ENCODE measurements at places on chromosomes 2 and 18.

- DNase-seq = no peak
Observed at GRCh38 chr2:82959727-82960126, 1499.4 kb downstream of the SUCLG1 start.

- no peak for DNase-seq
Observed at GRCh38 chr2:26613241-26614215, 27.6 kb downstream of the CIB4 start.

- no peak for DNase-seq
Observed at GRCh38 chr18:61824733-61825363, 68.0 kb downstream of the RNF152 start.

DNA sequence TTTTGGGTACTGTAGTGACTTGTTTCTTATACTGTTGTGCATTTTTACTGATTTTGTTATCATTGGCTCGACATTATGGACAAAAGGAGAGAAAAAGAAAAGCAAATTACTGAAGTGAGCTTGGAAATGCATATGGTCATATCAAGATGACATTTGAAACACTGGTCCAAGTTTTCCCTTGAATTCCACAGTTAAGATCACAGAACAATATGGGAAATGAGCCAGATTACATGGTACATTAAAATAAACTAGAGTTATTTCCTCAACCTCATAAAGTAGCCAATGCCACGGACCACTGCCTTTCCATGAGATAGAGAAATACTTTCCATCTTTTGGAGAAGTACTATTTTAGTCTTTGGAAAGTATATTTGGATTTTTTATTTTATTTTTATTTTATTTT is 62.0 kb upstream of the SGPP2 start:
- no peak for DNase-seq

GRCh38 chr2:113181258-113182051 is 7.7 kb downstream of the PSD4 start:
- DNase-seq = peak; percentile 88

- DNase-seq = no peak
Observed at GRCh38 chr18:56003720-56004088, 415.7 kb upstream of the TCF4 start.

GRCh38 chr2:3738454-3738853 is 35.1 kb downstream of the DCDC2C start:
- peak; percentile 55 for DNase-seq

DNA sequence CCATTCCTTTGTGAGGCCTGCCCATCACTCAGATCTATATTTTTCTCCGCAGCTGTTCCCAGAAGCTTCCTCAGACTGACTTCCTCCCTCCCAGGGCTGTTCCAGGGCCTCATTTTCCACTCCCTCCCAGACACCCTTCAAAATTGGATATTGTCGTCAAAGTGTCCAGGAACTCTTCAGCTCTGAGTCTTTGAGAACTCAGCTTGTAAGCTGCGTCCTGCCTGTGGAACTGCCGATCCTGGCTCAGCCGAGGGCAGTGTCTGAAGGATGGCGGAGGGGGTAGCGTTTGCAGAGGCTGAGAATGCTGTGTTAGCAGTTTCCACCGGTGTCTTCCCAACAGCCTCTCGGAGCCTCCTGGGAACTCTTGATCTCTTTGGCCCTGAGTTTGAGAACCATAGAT is 27.1 kb downstream of the NCK2 start:
- DNase-seq = no peak
